Adrenal gland (tissue), 19 donors: ENCODE measurements at places on chromosomes 7 and 10. TPM values are rescaled to one million over a fixed set of nuclear protein-coding genes. Genes with fewer than 3 reads are reported as not detected.

The H2BK1 gene
- polyA plus RNA-seq, result not detected

GRCh38 chr7:2966466-2967078, 77.1 kb downstream of the CARD11 start:
- DNase-seq, result peak; percentile 24

DNA sequence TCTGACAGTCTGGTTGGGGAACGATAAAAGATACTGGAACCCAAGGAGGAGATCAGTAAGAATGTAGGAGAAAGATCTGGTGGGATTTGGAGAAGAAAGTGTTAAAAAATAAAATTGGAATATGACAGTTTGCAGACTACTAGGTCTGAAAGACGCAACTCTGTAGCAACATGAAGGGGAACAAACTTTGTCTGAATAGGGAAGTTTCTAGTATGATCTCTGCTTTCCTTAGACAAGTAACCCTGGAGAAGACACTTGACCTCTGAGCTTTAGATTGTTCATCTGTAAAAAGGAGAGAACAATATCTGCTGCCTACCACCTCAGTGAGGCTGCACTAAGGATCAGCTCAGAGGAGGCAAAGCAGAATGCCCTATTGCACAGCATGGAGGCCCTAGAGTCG, 3.0 kb upstream of the PRSS1 start:
- no peak for DNase-seq

- no peak for DNase-seq
Measured at GRCh38 chr7:127957886-127958285, 73.4 kb downstream of the LRRC4 start.

GRCh38 chr10:32413513-32413912, 32.4 kb upstream of the CCDC7 start:
- DNase-seq, result peak; percentile 18
